ENCODE measurements at places on chromosomes 5 and 9. TPM values are rescaled to one million over a fixed set of nuclear protein-coding genes. Genes with fewer than 3 reads are reported as not detected.

Gene IGFBPL1
- polyA plus RNA-seq: 218 TPM

Gene HMCN2
- 0.34 TPM for polyA plus RNA-seq

GRCh38 chr9:84827216-84827765, 157.8 kb downstream of the NTRK2 start:
- no peak for DNase-seq

DNA sequence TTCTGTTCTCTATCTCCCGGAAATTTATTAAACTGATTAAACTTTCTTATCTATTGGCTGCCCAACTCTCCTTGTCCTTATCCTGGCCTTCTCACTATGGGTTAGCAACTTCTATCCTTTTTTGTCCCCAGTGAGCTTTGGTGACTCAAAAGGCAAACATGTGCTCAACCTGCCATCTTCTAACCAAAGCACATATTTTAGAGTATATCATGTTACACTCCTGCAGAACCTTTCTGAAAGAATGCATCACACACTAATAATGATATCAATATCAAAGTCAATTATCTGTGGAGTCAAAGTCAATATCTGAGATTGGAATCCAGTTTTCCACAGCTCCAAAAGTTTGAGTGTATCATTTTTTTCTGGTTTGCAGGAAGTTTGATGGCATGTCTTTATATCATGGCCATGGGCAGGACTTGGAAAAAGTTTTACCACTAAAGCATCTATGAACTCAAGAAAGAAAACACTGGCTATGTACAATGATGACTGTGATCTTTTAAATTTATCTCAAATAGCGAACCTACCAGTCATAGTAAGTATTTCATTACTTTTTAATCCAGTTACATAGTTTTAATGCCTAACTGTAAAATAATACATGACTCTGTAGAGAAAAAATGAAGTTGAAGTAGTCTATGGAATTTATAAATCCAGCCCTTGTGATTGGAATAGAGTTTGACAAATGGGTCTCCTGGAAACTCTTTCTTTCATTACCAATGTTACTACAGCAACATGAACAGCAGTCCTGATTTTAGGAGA, 166.8 kb downstream of the DROSHA start:
- DNase-seq: no peak

Gene MARCHF3
- polyA plus RNA-seq: 6.4 TPM

- DNase-seq: peak; percentile 67
Observed at GRCh38 chr5:179294891-179295777, 50.1 kb downstream of the ADAMTS2 start.

Gene LHX3
- 1.6 TPM for polyA plus RNA-seq

DNA sequence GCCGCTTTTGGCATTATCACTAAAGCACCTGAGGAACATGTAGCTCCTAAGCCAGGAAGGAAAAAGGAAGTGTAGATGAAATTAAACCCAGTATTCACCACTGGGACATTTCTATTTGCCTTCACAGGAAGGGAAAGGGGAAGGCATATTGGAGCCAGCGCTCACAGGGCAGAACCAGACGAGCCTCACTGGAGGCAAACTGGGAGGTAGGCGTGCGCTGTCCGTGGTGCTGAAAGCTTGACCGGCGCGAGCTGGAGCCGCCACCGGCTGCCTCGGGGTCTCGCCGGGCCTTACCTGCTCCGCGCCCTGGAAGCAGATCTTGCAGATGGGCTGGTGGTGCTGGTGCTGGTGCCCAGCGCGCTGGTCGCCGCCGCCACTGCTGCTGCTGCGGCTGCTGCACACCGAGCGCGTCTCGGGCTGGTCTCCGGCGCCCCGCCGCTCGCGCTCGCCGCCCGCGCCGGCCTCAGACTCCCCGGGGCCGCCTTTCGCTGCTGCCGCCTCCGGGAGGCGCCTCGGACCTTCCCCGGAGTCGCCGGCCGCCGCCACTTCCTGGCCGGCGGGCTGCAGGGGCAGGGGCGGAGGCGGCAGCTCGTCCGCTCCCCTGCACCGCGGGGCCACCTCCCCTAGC, 732 bp downstream of the MARCHF11 start:
- DNase-seq: peak; percentile 60
